Mucosa of gallbladder (tissue), 1 donor: ENCODE measurements at places on chromosomes 5 and 9.

DNA sequence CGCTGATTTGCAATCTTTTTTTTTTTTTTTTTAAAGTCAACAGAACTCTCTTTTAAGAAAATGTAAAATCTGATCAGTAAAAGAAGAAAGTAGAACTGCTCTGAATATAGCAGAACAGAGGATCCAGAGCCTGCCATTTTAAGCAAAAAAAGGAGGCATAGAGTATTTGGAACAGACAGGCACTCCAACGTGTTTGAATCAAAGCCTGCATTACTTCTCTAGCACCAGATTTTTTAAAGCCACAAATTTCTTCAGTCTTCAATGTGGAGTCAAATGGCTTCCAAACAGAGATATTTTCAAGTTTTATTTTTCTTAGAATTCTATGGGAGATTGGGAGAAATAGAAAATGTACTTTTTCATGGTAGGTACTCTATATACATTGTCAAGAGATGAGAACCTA lies 5.1 kb downstream of the PAIP1 start:
- DNase-seq, result no peak

DNA sequence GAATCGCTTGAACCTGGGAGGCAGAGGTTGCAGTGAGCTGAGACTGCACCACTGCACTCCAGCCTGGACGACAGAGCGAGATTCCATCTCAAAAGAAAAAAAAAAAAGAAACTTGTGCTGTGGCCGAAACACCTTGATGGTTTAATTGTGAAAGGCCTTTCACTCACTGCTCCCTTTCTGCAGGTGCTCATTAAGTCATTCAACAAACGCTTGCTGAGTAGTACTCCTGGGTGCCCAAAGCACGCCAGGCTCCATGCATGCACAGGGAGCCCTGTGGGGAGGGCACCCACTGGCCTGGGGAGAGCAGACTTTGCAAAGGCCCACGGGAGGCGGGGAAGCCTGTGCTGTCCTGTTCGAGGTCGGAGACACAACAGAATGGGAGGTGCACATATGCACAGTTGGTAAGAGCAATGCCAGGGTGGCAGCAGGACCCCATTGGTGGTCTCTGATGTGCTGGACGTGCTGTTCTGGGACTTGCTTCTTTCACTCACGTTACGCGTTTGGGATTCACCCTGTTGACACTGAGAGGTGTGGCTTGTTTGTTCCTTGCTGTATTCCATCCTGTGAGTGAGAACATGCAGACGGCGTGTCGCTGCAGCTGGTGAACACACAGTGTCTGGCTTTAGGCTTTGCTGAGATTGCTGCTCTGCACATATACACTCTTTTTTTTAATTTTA lies 3.0 kb upstream of the ENTPD2 start:
- DNase-seq, result no peak

GRCh38 chr5:133164759-133165158 lies 112.9 kb downstream of the HSPA4 start:
- no peak for DNase-seq

DNA sequence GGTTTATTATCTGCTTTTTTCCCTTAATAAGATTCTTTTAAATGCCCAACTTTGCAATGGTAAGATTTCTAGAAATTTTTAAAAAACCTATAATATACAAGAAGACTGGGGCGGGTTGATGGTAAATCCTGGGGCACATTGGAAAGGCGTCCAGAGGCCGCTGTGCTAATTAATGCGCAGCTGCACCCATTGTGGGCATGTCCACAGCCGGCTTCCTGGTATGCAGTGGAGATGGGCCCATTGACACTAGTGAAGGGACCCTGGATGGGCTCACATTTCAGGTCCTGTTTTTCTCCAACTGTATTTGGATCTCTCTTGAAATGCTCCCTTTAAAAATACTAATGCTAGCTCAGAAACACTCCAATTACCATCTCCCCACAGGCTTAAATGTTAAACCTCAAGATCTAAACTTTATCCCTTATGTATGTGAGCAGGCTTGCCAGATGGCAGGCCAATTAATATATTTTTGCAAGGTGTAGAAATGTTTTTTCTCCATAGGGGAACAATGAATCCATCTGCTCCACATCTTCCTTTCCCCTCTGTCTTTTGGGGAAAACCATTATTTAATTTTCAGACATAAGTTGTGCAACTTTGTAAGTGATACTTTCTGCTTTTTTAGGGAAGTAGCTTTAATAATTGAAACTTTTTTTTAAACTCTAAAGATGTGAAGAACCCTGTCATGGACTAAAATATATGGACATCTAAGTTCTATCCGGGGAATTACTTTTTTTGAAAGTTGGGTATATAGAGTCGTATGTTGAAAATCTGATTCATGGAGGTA lies 177.3 kb downstream of the CD180 start:
- no peak for DNase-seq

- DNase-seq, result peak; percentile 18
These were observed 214.9 kb upstream of the WWC1 start for GRCh38 chr5:168076561-168076991.

DNA sequence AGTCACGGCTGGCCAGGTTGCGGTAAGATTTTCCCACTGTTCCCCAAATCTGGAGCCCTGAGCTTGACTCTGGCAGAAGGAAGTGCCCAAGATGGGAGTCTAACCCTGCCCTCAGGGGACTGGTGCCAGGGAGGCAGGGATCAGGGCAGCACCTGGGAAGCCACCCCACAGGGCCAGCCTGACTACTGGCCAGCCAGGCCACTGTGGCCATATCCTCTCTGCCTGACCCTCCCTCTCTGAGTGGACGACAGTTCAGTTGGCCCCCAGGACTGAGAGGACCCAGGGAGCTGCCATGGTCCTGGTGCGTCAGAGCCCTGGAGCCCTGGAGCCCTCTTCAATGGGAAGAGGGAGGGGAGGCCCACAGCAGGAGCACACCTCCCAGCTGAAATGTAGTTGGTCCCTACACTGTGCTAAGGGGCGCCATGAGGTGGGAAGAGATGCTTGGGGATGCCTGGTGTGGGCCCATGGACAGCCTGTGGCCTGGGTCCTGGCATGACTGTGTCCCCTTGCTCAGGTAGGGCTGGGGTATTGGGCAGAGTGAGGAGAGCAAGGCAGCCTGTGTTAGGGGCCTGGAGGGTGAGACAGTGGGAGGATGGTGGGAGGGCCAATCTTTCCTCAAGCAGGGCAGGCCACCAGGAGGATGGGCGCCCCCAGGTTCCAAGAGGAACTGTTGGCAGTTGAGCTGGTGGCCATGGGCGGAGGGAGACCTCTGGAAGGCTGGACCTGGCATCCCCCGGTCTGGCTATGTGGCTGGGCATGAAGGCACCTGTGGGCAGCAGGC lies 81.1 kb downstream of the PHF2 start:
- DNase-seq, result no peak

DNA sequence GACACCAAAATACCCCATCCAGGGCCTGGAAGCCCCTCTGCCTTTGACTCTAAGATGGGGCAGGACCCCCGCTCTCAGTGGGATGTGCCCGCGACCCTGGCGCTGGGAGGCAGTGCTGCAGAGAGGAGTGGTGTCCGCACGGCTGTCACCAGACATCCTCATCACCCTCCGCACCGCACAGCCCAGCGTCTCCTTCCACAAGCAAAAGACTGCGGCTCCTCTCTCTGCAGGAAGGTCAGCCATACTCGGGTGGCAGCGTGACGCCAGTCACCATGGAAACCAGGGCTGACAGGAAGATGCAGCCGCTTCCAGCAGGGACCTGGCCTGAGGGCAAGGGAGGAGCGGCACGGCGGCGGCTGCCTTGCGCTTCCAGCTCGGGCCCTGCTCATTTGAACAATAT lies 17.1 kb upstream of the SLC6A3 start:
- no peak for DNase-seq

DNA sequence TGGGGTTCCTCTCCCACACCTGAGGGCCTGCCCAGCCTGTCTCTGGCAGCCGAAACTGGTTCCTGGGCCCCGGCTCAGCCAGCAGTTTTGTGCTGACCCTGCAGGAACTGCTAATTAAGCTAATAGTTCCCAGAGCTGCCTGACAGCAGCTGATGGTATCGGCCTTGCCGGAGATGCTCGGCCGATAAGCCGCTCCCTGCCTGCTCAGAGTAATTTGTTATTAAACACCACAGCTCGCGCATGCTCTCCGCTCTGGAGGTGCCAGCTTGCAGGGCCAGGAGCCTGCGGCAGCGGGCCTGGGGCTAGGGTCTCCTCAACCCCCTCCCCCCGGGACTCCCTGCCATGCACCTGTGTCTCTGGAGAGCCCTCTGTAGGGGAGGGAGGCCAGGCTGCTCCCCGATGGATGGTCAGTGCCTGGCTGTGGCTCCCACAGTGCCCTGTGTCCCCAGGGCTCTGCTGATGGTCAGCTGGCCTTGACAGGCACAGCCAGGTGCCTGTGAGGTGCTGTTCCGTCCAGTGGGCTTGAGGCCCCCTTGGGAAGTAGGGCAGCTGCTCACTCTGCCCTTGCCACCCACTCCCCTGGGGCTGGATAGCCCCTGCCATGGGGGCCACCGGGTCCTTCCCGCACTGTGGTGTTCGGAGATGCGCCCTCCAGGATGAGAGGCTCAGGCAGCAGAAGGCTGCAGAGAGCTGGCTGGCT lies 41.7 kb downstream of the RXRA start:
- no peak for DNase-seq

GRCh38 chr9:115170358-115171073 lies 52.6 kb upstream of the TNC start:
- DNase-seq, result no peak

DNA sequence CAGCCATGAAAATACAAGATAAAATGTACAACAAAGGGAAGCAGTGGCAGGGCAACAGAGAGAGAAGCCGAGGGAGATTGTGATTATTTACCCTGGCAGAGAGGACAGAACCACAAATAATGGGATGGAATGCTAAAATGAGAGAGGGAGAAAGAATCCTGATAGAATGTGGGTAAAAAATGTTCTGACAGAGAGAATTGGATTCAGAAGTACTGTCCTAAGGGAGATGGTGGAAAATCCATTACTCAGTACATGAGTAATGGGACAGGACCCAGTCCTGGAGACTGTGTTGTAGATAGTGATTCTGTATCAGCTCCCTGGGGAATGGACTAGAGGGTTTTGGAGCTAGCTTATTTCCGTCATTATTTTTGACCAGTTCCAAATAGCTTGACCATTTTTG lies 831.5 kb downstream of the MAT2B start:
- no peak for DNase-seq

- no peak for DNase-seq
These were observed 253.1 kb downstream of the NPR3 start for GRCh38 chr5:32964261-32964660.

DNA sequence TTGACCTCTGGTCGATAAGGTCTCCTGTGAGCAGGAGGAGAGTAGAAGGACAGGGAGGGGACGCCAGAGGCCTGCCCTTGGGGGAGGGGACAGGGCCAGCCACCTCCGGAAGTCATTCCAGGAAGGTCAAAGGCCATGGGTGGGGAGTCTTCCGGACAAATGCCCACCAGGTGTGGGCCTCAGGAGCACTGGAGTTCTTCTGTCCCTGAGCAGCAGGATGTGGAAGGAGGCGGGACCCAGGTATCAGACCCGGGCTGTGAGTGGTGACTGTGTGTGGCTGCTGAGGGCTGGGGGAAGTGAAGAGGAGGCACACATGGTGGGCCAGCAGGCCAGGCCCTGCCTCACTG lies 13.9 kb downstream of the FGF18 start:
- DNase-seq, result no peak

DNA sequence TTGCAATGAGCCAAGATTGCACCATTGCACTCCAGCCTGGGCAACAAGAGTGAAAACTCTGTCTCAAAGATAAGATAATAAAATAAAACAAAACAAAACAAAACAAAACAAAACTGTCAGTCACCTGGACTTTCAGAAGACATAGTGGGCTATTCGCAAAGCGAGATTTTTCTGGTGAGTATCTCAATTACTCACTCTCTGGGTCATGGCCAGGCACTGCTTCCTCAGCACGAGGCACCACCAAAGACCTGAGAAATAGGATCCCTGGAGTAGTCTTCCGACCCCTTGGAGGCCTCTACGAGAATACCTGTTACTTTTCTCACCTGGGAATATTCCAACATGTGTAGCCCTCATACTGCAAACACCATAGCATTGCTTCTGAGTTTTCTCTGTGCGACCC lies 201.7 kb upstream of the ZNF618 start:
- DNase-seq, result no peak

DNA sequence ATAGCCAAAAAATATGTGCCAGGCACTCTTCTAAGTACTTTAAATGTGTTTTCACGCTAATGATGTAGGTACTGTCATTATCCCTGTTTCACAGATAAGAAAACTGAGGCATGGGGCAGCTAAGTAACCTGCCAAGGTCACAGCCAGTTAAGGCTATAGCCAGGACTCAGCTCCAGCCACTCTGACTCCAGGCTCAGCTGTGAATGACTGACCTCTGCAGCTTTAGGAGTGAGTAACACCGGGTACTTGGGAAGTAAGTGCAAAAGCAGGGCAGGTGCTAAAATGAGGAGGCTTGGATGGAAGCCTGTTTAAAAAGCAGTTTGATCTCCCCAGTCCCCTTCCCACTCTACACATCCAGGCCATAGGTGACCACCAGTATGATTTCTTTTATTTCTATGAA lies 10.6 kb upstream of the SHC3 start:
- DNase-seq, result no peak

- no peak for DNase-seq
These were observed 4.5 kb downstream of the ZNF608 start for GRCh38 chr5:124741711-124742496.

DNA sequence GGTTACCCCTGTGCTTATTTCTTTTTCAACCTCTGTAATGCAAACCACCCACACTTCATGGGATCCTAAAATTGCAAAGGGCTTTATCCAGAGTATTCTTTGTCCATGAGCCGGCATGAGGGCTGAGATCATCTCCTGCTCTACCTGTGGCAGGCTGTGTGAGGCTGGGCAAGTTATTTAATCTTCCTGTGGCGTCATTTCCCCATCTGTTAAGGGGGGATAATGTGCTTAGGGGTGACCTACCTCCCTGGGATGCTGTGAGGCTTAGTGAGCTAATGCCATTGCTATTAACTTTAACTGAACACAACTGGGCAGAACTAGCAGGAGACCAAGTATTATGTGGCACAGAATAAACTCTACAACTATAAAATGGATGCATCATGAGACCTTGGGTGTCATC lies 17.0 kb downstream of the FRMPD1 start:
- no peak for DNase-seq

DNA sequence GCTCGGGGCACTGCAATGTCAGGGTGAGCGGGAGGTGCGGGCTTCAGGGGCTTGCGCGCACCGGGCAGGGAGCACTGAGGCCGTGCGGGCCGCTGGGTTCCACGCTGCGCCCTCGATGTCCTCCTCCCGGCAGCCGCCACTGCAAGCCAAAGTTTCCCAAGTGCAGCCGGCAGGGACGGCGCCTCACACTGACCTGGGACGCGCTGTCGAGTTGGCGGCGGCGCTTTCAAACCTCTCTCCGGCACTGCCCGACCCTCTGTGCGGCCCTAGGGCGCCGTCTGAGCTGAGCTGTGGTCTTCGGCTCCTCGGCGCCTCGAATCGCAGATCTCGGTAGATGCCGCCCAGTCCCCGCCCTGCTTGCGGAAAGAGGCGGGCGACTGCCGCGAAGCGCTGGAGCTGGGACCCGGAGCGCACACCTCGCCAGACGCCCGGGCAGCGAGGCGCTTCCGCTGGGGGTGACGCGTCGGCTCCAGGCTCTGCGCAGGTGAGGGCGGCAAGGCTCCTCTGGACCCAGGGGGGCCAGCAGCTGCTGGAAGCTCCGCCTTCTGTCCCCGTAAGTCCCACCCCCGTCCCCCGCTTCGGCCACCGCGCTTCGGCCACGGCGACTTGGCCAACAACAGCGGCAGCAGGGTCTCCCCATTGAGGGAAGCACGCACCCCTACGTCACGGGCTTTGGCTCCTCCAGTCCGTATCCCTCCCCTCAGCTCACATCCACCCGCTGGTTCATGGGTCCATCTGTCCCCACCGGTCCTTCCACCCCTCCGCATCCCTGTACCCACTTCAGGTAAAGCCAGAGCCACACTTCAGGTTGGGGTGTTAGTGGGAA lies at the start of gene ANKRD34B:
Gene ANKRD34B (minus strand): TSS at position 320 of the 826 bp plus-strand sequence. CDS start 10,261 bp downstream, outside the sequence.
- no peak for DNase-seq
